AG04449 (cell line): ENCODE measurements at places on chromosomes 7 and 10.

DNA sequence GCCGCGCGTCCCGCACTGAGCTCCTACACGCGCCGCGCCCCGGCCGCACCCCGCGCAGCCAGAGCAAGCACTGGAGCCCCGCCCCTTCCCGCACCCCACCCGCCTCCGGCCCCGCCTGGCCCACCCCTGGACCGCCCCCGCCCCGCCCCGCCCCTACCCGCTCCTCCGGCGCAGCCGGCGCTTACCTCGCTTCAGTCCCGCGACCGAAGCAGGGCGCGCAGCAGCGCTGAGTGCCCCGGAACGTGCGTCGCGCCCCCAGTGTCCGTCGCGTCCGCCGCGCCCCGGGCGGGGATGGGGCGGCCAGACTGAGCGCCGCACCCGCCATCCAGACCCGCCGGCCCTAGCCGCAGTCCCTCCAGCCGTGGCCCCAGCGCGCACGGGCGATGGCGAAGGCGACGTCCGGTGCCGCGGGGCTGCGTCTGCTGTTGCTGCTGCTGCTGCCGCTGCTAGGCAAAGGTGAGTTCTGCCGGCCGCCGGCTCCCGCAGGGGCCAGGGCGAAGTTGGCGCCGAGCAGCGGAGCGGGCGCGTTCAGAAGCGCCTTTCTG is at the start of gene RET:
Gene RET (plus strand): TSS at position 194 of the 545 bp plus-strand sequence. CDS start 190 bp downstream, at position 384.
- no peak for DNase-seq

DNA sequence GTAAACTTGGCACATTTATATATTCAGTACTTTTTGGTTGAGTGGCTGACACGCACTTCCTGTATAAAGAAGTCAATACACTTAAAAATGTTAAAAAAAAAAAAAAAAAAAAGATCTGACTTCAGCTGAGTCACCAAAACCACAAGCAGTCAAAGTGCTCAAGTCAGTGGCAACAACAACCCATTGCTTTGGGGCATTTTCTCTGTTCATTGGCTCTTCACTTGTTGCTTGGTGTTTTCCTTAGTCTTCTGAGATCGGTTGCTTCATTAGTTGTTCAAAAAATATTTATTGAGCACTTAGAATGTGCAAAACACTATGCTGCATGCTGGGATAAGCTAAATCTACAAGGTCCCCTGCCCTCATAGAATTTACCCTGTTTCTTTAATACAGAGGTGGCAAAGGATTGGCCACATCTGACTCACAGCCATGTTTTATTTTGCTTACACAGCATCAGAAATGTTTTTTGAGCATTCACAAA is 63.7 kb downstream of the ZNRF2 start:
- DNase-seq: peak; percentile 81

GRCh38 chr7:74586258-74587175 is 71.0 kb upstream of the GTF2I start:
- no peak for DNase-seq

DNA sequence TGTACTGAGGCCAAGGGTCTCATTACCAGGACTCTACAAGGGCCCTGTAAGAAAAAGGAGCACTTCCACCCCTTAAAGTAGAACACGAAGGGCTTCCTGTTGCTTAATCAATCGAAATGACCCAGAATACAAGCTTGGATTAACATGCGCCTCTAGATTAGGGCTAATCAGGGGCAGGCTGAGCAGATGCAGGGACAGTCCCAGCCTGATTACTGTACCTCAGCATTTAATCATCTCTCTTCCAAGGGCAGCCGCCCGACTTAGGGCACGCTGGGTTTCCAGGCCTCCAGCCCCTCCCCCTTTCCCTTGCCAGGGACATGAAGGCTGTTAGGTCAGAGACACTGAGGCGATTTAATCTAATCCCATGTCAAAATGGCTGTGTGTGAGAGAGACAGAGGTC is 138.6 kb downstream of the NRF1 start:
- DNase-seq: no peak

DNA sequence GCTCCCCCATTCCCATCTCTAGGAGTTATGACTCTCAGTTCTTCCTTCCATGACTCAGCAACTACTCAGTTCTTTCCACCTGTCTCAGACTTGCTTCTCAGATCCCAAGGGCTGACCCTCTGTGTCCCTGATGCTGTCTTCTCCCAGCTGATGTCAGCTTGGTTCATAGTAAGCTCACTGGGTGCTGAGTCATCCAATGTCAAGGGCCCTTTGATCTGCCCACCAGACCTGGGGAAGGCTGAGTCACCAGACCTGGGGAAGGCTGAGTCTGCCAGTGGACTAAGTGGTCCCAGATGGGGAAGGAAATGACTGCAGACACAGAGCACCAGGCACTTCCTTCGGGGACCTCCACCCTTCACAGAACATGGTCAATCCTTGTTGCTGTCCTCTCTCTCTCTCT is 76.1 kb upstream of the ZEB1 start:
- DNase-seq: peak; percentile 60

- DNase-seq: no peak
Observed at GRCh38 chr10:112393827-112394226, 19.9 kb downstream of the ACSL5 start.

GRCh38 chr10:16941870-16942269 is 124.6 kb upstream of the RSU1 start:
- DNase-seq: no peak

DNA sequence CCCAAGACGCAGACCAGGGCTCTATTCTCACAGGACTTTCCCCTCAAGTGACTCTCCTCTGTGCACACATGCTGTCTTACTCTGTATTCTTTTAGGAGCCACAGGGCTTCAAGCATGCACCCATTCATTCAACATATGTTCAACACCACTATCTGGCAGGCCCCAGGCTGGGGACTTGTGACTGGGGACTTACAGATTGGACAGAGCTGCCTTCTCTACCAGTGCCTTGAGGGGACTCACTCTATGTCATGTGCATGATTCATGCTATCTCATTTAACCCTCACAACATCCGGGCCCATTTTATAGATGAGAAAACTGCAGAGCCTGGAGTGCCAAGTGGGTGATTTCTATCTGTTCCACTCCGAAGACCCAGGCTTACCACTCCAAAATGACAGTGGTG is 34.3 kb downstream of the MYL10 start:
- DNase-seq: no peak

GRCh38 chr7:47578579-47579270 is 3.2 kb downstream of the TNS3 start:
- no peak for DNase-seq
